ENCODE measurements at places on chromosomes 16 and 17. TPM values are rescaled to one million over a fixed set of nuclear protein-coding genes. Genes with fewer than 3 reads are reported as not detected.

The OR2C1 gene
- total RNA-seq, result not detected

The KRT25 gene
- total RNA-seq, result not detected

The NXPH3 gene
- 0.14 TPM for total RNA-seq

The SLC16A6 gene
- 0.39 TPM for total RNA-seq

The CD300H gene
- not detected for total RNA-seq

The KRTAP17-1 gene
- not detected for total RNA-seq

The KLHL10 gene
- total RNA-seq, result 0.12 TPM

The RNF112 gene
- total RNA-seq, result 0.71 TPM

The BRIP1 gene
- 24.1 TPM for total RNA-seq

The ARHGDIG gene
- total RNA-seq, result not detected

The SPAG7 gene
- 70.3 TPM for total RNA-seq

The ARHGAP44 gene
- not detected for total RNA-seq

The NOS2 gene
- not detected for total RNA-seq

The CLEC3A gene
- total RNA-seq, result not detected

The DNAJA3 gene
- total RNA-seq, result 79.2 TPM

The KIAA0513 gene
- 5.5 TPM for total RNA-seq

The CBLN1 gene
- not detected for total RNA-seq

The AIPL1 gene
- total RNA-seq, result not detected
